ENCODE measurements at places on chromosomes 5 and 9.

GRCh38 chr9:7783635-7784063 is 15.9 kb downstream of the DMAC1 start:
- no peak for DNase-seq

DNA sequence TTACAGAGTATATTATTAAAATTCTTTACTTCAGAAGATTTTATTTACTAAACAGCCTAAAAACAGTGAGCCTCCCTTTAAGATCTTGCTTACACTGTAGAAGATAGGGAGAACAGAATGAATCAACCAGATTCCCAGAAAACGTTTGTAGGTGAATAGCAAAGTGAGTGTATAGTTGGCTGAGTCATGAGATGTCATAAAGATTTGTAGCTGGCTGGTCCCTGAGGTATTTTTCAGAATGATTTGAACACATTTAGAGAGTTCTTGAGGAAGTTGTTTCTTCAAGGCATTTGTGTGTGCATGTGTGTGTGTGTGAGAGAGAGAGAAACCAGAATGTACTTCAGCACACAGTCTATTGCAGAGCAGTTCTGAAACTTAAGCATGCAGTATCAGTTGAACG is 159.4 kb upstream of the PRR16 start:
- DNase-seq: no peak

GRCh38 chr9:68500457-68501381 is 40.0 kb downstream of the TMEM252 start:
- no peak for DNase-seq

DNA sequence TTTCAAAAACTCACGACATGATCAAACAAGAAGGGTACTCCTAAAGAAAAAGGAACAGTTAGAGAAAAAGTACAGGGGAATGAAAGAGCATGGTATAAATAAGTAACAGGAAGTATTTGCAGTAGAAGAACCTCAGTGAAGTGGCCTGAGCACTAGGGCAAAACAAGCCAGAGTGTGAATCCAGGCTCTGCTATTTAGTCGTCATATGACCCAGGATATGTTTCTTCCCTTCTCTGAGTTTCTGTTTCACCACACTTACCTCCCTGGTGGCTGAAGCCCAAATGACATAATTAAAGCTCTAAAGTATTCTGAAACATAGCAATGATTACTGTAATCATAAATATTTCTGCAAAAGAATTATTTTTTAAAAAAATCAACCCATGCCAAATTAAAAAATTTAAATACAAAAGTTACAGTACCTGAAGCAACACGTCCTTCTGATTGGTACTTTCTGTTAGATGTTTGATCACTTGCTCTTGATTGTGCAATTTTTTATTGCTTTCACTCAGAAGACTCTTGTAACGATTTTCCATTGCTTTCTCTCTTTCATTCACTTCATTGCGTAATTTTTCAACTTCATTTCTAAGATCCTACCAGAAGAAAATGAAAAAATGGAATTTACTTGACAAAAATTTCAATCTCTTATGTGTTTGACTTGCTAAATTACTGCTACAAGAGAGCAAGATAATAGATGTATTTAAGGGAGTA is 88.9 kb downstream of the CDK5RAP2 start:
- DNase-seq: no peak

GRCh38 chr9:36935768-36936497 is 98.1 kb downstream of the PAX5 start:
- DNase-seq: no peak

GRCh38 chr9:121684381-121685145 is 33.1 kb downstream of the DAB2IP start:
- peak; percentile 57 for DNase-seq

- no peak for DNase-seq
These were observed 248.6 kb downstream of the RFX3 start for GRCh38 chr9:3277200-3277599.
